Stimulated activated CD4-positive, alpha-beta T cell treated with anti-CD3 and anti-CD28 coated beads, Interleukin-12 subunit alpha, Interleukin-12 subunit beta, amount 100 ng/mL, for 4 hours (primary cell): ENCODE measurements at places on chromosomes 4 and X.

DNA sequence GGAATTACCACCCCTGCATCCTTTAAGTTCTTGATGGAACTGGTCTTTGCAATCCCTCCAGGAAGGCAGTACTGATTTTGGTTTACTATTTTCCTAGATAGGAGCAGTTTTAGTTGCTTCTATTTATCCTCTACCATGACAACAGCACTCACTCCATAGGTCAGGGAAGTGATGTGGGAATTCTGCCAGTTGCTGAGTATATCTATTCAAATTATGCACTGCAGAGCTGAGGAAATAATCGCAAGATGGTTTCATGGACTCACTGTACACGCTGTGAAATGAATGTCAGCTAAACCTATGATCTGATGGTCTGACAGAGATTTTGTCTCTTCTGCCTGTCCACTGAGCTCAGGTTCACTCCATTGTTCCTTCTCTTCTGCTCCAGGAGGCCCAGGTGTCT is 135.8 kb downstream of the FAAH2 start:
- DNase-seq = no peak

DNA sequence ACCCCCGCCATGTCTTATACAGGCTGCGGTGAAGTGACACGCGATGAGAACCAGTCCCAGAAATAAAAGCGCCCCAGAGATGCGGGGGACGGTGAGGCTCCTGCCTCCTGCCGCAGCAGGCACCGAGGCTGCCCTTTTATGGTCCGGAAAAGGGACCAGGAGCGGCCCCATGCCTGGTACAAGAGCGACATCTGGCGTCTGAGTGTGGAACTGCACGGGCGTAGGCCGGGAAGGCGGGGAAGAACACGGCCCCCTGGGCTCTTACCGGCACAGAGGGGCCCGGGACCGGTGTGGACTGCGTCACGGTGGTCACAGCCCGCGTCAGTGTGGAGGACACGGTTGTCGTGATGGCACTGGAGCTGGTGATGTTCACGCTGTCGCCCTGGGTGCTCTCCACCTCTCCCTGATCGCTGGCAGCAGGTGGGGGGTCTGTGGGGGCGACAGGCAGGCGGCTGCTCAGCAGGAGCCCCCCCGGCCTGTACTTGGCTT is 8.9 kb upstream of the RENBP start:
- DNase-seq = peak; percentile 72

- DNase-seq = no peak
Observed at GRCh38 chr4:32172086-32172485, 1451.9 kb downstream of the PCDH7 start.

DNA sequence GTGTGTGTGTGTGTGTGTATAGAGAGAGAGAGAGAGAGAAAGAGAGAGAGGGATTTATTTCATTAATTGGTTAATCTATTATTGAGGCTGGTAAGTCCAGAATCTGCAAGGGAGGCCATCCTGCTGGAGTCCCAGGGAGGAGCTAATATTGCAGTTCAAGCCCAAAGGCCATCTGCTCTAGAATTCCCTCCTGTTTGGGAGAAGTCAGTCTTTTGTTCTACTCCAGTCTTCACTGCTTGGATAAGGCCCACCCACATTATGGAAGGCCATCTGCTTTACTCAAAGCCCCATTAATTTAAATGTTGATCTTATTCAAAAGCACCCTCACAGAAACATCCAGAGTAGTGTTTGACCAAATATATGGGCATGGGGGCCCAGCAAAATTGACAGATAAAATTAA is 317.5 kb upstream of the RASGEF1B start:
- DNase-seq = no peak

DNA sequence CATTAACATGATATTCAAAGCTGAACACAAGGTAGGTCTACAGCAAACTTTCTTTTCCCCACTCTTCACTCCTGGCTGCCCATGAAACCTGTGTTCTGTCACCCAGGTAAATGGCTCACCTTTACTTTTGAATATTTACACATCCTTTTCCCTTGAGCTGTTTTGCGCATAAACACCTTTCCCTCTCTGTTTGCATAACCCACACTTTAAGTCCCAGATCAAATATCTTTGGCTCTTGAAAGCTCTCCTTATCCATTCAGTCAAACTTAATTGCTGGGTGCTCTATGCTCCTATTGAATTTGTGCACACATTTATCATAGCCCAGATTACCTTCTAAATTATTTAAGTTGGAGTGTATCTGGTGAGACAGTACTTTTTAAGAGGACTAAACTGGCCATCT is 51.7 kb upstream of the ATP8A1 start:
- DNase-seq = no peak
